ENCODE measurements at places on chromosomes 12 and 14.
A peak's percentile ranks its signal among the peaks of the same experiment; 100 is the strongest.

DNA sequence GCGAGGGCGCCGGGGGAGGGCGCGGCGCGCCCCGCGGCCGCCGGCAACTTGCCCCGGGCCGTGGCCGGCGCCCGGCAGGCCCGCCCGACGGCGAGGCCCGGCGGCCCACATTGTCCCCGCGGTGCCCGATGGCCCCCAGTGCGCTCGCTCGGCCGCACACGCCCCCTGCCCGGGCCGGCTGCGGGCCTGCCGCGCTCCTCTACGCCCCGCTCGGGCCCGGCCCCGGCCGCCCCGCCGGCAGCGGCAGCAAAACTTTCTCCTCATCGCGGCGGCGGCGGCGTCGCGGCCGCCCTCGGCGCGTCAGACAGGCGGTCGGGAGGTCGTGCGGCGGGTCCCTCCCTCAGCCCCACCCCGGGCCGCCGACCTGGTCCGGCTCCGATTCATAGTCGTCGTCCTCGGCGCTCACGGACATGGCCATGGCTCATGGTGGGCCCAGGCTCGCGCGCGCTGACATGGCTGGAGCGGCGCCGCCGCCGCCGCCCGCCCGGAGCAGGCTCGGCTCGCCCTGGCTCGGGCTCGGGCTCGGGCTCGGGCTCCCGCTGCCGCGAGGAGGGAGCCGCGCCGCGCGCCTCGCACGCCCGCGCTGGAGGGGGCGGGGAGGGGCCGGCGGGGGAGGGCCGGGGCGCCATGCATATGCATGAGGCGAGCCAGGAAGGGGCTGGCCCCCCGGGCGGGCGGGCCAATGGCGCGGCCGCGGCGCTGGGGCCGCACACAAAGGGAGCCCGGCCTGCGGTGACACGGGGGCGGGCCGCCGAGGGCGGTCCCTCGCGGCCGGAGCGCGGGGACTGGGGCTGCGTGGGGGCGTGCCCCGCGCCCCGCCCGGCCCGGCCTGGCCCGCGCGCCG, 67.1 kb downstream of the RNF34 start:
- DNase-seq, result peak; percentile 89

DNA sequence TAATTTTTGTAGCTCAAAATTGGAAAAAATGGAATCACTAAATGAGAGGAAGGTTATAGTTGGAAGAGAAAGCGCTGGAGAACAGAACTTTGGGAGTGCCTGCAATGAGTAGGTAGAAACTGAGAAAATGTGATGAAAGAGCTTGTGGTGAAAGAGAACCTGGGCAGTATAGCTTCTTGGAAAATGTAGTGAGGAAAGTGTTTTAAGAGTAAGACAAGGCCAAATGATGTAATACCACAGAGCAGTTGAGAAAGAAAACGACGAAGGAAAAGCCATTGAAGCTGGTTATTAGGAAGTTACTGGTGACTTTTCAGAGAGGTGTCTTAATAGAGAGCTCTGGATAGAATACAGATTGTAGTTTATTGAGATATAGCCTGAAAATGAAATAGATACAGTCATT, 255.3 kb downstream of the AEBP2 start:
- no peak for DNase-seq

DNA sequence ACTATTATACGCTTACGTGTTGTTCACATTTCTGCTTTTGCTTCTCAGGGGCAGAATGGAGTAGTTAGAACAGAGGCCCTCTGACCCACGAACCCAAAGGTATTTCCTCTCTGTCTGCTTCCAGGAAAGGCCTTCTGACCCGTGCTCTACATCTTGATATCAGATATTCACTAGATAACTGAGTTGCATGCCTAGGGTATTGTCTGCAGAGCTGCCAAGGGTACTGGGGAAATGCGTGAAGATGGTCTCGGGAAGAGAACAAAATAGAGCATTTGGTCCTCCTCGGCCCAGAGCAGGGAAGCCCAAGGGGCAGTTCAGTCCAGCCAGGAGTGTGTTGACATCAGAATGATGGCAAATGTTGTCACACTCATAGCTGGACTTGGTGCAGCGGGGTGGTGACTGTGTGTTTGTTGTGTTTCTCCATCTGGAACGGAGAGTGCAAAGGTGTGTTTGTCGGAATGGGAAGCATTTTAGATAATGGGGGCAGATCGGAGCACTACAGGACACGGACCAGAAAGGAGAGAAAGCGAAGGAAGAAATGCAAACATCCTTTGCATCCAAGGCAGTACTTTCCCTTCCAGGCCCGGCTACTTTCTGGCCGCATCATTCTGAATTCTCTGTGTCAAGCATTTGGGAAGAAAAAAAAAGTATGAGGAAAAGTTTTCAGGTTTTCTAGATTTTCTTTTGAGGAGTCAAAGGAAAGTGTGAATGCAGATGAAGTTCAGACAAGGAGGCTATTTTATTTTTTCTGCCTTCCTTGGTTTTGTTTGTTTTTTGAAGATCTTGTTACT, 8.1 kb downstream of the GLT1D1 start:
- no peak for DNase-seq

GRCh38 chr12:86663716-86664115, 407.5 kb upstream of the MGAT4C start:
- DNase-seq, result no peak

DNA sequence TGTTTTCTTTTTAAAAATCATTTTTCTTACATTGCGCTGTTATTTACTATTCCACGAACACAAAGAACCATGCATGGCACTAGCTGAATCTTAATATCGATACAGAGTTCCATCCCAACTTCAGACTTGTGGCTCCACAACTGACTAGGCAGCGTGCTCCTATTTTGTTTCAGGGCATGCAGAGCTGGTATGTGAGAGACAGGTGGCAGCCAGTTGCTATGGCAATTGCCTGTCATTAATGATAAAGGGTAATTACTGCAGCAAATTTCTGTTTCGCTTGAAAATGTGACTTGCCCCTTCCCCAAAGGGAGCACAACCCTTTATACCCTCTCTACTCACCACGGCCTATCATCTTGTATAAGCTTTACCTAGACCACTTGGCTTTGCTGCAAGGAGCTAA, 113.1 kb upstream of the G2E3 start:
- no peak for DNase-seq

DNA sequence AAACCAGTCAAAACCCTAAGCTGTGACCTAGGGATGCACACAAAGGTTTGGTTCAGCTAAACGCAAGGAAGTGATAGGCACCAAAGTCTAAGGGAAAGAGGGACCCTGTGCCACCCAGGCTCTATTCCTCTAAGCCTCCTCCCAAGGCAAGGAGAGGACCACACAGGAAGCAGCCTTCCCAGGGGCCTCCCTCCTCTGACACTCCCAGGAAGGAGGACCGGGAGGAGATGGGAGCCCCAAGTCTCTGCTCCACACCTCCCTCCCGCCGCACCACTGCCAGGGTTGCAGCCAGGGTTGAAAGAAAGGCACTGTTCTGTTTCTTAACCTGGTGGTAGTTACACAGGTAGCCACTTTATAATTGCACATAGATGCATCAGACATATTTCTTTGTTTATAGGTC, 21.9 kb downstream of the TCHP start:
- DNase-seq, result no peak
